GM12891 (cell line): ENCODE measurements at places on chromosomes 5 and 9.

DNA sequence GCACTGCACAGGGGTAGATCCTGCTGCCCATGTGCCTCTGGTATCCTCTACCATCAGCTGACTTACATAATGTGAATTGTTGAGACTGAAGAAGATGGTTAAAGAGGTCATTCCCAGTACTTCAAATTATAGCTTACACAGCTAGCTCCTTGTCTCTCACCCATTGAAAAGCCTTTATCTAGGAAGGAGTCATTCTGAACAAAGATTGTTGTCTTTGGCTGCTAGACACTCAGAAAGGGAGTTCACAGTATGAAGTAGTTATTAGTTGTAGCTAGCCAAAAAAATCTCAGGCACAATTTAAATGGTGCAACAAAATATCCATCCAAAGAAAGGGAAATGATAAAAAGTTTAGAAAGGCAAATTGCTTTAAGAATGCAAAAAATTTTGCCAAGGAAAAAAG is 102.0 kb upstream of the NREP start:
- no peak for DNase-seq

DNA sequence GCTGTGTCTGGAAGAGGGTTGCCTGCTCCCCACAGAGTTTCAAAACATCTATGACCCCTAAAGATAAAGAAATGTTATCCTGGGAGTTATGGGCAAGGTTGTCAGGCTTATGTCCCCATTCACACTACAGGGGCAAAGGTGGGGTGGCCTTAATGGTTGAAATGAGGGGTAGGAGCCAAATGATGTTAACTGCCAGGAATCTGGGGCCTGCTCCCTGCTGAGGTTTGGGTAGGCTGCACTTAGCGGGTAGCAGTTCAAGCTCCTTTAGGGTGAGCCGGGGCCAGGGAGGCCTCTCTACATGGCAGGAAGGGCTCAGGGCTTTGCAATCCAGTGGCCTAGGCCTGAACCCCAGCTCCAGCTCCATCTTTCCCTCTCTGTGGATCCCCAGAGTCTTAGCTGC is 3.0 kb downstream of the FGF18 start:
- no peak for DNase-seq

GRCh38 chr9:83056174-83056573 is 6.8 kb downstream of the RASEF start:
- DNase-seq: no peak

DNA sequence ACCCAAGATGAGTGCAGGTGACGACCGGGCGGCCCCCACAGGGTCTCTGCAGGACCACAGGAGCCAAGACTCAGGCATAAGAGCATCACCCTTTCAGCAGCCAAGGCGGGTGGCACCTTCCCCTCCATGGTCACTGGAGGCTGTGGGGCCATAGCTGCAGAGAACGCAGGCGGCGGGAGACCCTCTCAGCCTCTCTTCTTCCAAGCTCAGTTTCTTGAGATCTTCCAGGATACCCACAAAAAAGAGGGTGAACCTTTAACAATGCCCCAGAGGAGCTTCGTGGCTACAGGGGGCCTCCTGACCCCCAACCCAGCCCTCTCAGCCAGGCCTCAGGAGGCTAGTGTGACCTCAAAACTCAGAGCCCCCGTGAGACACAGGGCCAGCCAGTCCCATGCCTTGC is 5.8 kb upstream of the TBC1D9B start:
- DNase-seq: no peak

DNA sequence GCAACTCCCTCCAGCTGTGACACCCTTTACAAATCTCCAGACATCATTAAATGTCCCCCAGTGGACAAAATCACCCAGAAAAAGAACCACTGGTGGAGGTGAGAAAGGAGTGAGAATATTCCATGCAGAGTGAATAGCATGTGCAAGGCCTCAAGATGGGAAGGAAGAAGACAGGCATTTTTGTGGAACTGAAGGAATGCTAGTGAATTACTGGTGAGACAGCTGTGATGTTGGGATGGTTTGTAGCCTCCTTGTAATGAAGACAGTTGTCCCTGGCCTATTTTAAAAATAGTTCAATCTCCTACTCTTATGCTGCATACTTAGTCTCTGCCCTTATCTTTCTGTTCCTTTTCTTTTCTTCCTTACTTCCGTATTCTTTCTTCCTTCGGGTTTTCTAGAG is 124.9 kb upstream of the RPS23 start:
- no peak for DNase-seq

GRCh38 chr5:97297063-97297703 is 114.1 kb upstream of the RIOK2 start:
- peak; percentile 18 for DNase-seq

GRCh38 chr9:132834343-132834742 is 43.7 kb downstream of the AK8 start:
- no peak for DNase-seq

DNA sequence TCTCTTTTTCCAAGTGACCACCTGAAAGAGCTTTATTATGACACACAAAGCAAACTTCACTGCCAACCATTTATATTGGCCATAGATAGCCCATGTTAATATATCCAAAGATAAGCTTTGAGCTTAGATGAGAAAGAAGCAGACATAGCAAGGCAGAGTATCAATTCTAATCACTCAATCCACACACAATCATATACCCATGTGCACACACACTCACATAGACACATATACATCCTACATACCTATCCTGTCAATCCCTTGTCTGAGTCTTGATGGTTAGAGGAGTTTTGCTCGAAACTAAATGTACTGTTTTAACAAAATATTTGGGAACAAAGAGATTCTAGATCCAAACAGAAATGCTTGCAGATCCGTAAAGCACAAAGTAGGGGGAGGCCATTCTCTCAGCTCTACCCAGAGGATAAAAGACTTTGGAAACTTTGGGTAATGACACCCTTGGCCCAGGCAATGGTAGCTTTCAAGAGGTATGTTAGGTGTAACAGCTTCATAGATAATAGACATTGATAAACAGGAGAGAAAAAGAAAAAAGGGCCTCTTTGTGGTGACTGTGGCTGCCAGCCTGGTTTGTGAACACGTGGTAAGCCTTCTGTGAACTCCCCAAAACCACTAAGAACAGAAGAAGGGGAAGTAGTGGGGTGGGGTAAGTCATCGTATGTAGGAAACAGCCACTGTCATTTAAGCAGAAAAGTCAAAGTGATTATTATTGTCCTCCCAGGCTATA is 121.6 kb downstream of the TLR4 start:
- peak; percentile 8 for DNase-seq

GRCh38 chr5:54985301-54986268 is at the start of gene ESM1:
Gene ESM1 (minus strand): TSS chr5:54985593. CDS start chr5:54985517, 76 bp downstream.
- no peak for DNase-seq

- DNase-seq: no peak
These were observed 464 bp downstream of the CEMIP2 start for GRCh38 chr9:71767776-71768321.

GRCh38 chr9:20139763-20140290 is 351.0 kb upstream of the SLC24A2 start:
- DNase-seq: no peak

GRCh38 chr9:38619556-38620447 is 594 bp downstream of the ANKRD18A start:
- DNase-seq: no peak

DNA sequence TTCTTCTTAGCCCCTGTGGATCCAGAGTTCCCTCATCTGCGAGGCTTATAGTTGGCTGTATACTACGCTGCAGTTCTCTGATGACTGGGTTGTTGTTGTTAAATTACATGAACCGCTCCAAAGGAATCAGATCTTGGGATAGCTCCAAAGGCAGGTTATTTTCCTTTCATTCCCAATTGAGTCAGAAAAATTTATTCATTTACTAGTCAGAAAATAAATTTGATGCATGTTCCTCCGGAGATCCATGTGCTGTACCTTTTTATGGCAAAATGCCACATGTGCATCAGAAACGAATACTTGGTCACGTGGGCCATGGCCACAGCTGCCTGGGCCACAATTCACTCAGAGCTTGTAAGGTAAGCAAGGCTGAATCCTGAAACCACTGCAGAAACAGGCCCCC is 304.0 kb downstream of the NR2F1-AS1 start:
- no peak for DNase-seq

DNA sequence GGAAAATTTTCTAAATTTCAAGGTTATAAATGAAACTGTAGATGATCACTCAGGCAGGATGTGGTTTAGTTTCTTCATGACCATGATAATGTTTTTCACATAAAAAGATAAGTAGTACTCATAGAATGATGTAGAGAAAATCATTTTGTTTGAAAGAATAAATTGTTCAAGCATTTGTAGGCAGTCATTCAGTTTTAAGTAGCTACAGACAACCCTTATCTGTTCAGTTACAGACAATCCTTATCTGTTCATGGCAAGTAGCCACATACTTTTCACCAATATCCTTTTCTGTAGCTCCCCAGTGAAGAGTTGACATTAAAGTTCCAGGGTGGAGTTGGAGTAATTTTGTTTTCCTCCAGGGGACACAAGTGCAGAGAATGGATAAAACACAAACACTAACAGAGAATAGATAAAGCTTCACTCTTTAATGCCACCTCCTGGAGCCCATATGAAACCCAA is 278.1 kb upstream of the TNC start:
- DNase-seq: no peak

DNA sequence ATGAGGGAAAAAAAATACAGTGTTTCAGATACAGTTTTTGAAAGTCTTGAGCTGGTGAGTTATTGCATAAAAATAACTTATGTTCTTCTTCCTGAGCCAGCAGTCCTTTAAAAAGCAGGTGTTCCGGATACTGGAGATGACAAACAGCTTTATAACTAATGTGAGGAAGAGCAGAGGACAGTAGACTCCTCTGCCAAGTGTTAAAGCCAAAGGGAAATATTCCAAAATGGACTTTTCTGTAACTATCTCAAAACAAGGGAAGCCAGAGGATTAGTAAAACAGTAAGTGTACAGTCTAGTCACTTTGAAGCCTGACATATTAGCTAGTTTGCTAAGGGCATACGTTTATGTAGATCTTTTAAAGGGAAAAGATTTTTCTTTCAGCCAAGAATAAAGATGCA is 11.0 kb upstream of the SNCAIP start:
- DNase-seq: no peak

DNA sequence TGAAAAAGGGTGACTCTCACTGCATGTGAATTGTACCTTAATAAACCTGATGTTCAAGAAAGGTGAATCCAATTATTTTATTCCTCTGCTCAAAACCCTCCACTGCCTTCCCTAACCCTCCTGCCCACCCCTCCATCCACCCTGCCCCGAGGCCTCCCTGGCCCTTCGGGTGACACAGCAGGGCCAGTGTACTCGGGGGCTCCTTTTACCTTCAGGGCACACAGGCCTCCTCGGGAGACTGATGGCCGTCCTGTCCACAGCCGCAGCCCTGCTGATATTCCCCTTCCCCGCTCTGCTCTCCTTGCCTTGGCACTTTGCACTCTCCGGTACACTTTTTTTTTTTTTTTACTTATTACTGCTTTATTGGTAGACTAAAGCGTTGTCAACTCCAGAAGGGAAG is 234.0 kb downstream of the CACNA1B start:
- no peak for DNase-seq

DNA sequence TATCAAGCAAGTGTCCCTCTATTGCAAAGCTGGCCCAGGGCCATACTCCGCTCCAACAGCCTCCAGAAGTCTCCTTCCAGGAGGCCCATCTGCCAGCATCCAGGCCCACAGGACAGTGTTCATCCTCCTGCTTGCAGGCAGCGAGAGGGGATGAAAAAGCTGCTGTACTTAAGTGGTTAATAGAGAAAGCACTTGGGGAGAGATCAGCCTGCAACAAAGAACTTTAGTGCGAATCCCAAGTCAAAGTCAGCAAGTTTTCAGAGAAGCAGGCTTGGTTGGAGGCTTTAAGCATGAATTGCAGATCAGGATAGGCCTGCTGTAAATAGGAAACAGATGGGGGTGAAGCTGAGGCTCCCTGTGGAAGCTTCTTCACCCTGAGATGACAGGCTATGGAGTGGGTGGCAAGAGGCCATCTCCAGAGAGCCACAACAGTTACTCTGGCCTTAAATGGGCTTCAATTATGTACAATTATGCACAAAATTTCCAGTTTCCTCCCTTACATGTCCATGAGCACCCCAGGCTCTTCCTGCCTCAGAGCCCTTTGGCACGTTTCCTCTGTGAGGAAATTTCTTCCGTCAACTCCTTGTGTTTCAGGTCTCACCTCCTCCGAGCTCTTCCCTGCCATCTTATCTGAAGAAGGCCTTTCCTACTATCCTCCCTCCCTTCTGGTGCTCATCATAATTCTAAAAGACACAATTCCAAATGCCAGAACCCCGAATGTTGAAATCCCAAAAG is 98.0 kb upstream of the NR3C1 start:
- no peak for DNase-seq

DNA sequence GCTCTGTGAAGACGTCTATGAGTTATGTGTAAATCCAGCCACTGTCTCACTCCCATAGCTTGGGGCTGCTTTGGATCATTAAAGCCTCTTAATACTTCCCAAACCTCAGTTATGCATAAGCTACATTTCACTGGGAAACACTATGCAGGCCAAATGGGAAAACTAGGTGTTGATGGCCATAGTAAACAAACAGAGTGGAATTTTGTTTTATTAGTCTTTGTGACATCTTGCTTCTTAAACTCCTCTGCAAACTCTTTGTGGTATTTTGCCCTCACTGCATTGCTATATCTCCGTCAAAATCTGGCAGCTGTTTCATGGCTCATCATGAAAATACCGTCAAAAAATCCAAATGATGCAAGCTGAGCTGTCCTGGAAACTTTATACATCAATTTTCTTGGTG is 167.2 kb upstream of the HMHB1 start:
- DNase-seq: no peak

DNA sequence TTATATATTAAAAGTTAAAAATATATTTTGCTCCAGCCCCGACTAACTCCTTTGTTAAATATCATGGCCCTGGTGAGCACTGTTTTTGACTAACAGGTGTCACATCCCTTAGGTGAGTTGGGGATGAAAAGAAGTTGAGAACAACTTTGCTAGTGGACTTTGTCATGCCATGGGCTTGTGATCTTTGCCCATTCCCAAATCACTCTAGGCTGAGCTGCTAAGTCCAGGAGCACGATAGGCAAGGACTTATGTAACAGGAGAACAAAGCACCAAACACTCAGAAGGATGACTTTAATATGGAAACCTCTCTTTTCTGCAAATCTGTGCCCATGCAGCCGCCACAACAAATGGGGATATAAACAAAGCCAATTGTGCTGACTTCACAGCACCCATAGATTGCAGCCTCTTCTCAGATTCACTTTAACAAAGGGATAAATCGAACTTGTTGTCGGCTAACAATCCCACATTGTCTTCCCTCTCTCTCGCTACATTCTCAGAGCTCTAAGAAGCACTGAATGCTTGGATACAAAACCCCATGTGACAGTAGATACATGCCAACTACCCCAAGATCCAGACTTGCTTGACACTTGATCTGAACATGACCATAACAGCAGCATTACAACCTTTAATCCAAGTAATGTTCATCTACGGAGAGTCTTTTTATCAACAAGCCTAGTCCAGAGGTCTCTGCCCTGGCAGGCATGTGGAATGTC is 86.8 kb upstream of the CD180 start:
- DNase-seq: no peak

GRCh38 chr5:60851626-60852025 is 7.6 kb upstream of the ELOVL7 start:
- no peak for DNase-seq
